ENCODE measurements at places on chromosomes 16 and 17. TPM values are rescaled to one million over a fixed set of nuclear protein-coding genes. Genes with fewer than 3 reads are reported as not detected.

IRF8 gene
- 1.7 TPM for total RNA-seq

FBF1 gene
- 21.0 TPM for total RNA-seq

NLRC3 gene
- total RNA-seq = 0.66 TPM

AIPL1 gene
- total RNA-seq = 0.46 TPM

PITPNM3 gene
- total RNA-seq = 2.1 TPM

SALL1 gene
- total RNA-seq = 67.0 TPM

KRTAP4-3 gene
- total RNA-seq = not detected

GRCh38 chr17:61411011-61411260 lies 11.3 kb downstream of the TBX2 start:
- no peak overlapping the region for H3K27ac ChIP-seq
- no peak for DNase-seq
- no peaks in the 10 kb centered on the region for H3K36me3 ChIP-seq
- H3K4me1 ChIP-seq = peaks cover 15% of the 10 kb centered on the region

- H3K27ac ChIP-seq = no peak overlapping the region
- no peak for DNase-seq
- H3K27me3 ChIP-seq = peaks cover 3% of the 10 kb centered on the region
- H3K36me3 ChIP-seq = peaks cover 23% of the 10 kb centered on the region
- H3K4me1 ChIP-seq = no peaks in the 10 kb centered on the region
- no peak overlapping the region for H3K4me3 ChIP-seq
Observed at GRCh38 chr16:11217651-11218603, 38.1 kb downstream of the SOCS1 start.

- H3K4me1 ChIP-seq = peaks cover 23% of the 10 kb centered on the region
- peak; percentile 42 for DNase-seq
- peak overlapping the region; percentile 76 for H3K4me3 ChIP-seq
- no peaks in the 10 kb centered on the region for H3K36me3 ChIP-seq
- H3K27me3 ChIP-seq = peaks cover 98% of the 10 kb centered on the region
- H3K27ac ChIP-seq = no peak overlapping the region
Observed at GRCh38 chr17:8072729-8073461, 14.6 kb downstream of the ALOX12B start.
